OCI-M1 (cell line): ENCODE measurements at places on chromosomes 1 and 21.

- peak; percentile 72 for DNase-seq
Observed at GRCh38 chr1:9196129-9197040, 38.2 kb upstream of the H6PD start.

GRCh38 chr1:38505944-38506343 lies 353.6 kb downstream of the RRAGC start:
- no peak for DNase-seq

DNA sequence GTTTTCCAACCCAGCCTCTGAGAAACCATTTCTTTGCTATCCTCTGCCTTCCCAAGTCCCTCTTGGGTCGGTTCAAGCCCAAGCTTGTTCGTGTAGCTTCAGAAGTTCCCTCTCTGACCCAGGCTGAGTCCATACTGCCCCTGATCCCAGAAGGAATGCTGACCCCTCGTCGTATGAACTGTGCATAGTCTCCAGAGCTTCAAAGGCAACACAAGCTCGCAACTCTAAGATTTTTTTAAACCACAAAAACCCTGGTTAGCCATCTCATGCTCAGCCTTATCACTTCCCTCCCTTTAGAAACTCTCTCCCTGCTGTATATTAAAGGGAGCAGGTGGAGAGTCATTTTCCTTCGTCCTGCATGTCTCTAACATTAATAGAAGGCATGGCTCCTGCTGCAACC lies 23.8 kb downstream of the EIF2D start:
- no peak for DNase-seq

- DNase-seq, result no peak
Observed at GRCh38 chr1:20281801-20282200, 8.9 kb upstream of the VWA5B1 start.

DNA sequence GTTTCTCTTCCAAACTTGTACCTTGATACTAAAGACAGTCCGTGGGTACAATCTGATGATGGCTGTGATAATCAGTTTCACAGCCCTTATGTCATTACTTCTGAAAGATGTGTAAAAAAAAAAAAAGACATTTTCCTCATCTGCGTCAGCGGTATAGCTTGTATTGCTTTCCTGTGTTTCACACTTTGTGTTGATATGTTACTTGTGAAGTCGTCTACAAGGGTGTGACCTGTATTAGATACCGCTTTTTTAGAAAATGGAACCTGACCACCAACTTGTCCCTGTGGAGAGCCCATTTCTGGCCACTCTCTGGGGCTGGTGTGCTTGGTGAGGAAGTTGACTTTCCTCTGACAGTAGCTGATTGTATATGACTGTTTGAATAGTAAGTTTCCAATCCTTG lies 50.5 kb downstream of the PEX14 start:
- no peak for DNase-seq

DNA sequence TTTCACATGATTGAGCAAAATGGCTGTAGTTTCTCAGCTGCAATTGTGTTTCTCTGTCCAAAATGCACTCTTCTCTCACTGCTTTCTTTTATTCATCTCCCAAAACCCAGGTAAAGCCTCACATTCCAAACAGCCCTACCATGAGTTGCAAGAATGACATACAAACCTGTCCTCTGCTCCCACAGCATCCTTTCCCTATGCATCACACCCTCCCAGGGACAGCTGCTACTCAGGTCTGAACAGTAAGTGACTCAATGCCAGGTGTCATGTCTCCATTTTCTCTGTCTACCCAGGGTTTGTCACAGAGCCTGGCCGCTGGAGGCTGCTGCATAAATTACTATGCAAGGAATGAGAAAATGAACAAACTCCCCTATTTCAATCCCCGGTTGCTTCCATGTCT lies 118.5 kb downstream of the PLD5 start:
- DNase-seq, result no peak

DNA sequence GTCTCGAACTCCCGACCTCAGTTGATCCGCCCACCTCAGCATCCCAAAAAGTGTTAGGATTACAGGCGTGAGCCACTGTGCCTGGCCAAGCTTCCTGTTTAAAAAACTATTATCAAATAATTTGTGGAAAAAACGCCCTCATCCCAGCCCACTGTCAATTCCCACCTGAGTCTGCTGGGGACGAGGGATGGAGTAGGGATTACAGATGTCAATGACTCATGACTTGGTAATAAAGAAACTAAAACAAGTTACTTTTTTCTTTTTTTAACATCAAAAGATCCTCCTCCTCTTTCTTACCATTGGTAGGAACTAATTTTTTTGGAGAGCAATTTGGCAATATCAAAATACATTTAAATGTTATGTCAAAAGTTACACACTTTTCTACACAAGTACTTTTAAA lies 9.7 kb downstream of the CNN3 start:
- DNase-seq, result no peak

GRCh38 chr1:174324939-174325338 lies 122.8 kb upstream of the GPR52 start:
- no peak for DNase-seq

DNA sequence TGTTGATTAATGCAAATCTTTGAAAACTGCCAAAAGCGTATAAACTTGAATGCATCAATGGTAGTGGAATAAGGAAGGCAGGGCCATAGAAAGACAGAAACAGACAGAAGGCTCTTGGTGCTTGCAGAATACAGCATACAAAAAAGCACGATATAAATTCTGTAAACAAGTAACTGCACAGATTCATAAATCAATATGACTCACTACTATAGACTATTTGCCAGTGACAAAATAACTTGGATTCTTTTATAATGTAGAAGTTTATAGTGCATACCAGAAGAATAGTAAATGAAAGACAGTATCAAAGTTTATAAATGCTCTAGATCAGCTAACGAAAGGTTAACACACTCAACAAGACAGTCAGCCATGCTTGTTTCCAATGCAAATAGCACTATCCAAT lies 349.6 kb downstream of the PTBP2 start:
- DNase-seq, result no peak

DNA sequence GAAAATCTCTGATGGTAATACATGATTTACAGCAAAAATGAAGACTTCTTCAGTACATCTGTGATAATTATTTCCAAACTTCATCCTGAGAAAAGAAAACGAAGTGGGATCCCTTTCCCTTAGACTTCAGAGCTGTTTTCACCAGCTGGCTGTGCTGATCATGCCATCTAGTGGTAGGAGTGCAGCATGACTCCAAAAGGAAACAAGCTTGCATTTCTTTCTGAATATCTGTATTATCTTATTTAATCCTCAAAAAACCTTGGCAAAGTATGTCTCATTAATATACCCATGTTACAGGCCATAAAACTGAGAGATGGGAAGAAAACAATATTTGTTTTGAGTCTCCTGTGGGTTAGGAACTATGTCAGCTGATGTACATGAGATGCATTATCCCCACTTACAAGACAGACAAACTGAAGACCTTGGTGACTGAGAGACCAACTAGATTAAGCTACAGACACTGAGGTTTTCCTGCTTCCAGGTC lies 9.8 kb upstream of the GJA8 start:
- peak; percentile 73 for DNase-seq

DNA sequence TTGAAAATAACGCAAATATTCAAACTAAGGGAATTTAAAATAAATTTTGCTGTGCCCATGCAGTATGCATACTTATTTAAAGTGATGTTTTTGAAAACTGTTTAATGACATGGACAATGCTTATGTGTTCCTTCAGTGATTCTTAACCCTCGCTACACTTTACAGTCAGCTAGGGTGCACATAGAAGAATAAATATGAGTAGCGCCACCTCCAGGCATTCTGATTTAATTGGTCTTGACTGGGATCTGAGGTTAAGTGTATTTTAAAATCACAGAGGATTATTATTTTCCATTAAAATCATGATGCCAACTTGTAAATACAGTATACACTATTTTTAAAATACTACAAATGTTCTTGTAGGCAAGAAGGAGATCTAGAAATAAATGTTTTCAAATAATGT lies 373.5 kb upstream of the ADGRL4 start:
- peak; percentile 6 for DNase-seq

- no peak for DNase-seq
Observed at GRCh38 chr1:68217060-68217554, 15.2 kb downstream of the WLS start.

DNA sequence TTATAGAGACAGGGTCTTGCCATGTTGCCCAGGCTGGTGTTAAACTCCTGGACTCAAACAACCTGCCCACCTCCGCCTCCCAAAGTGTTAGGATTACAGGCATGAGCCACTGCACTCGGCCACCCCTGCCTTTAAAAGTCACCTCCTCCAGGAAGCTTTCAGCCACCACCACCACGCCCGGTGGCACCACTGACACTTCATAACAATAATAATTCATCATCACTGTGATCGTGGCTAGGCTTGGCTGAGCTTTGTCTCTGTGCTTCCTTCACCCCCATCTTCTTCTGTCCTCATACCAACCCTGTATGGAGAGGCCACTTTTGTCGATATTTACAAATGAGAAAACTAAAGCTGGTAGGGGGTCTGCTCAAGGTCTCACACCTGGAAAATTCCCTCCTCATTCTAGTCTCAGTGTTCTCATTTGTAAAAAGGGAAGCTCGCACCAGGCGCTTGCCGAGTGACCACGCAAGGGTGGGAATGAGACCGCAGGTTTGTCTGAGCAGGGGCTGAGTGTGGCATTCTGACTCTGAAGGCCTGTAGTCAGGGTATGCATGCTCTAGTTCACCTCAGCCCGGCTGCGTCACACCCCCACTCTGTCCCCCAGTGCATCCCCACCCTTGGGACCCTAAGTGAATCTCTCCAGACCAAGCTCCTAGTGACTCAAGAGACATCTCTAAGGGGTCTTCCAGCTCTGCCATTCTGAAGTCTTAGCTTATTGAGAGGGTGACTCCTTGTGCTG lies 12.9 kb upstream of the EPHA2 start:
- DNase-seq, result no peak

- no peak for DNase-seq
Observed at GRCh38 chr1:183278739-183279591, 92.9 kb downstream of the LAMC2 start.

GRCh38 chr1:43706598-43707189 lies 642 bp upstream of the ST3GAL3 start:
- DNase-seq, result peak; percentile 63

GRCh38 chr1:168509875-168510791 lies 33.7 kb downstream of the XCL2 start:
- DNase-seq, result no peak
